NCI-H1105 (cell line): ENCODE measurements at places on chromosomes 5 and 9.

GRCh38 chr5:135058331-135058732 lies 24.3 kb upstream of the PITX1 start:
- DNase-seq = no peak

- no peak for DNase-seq
These were observed 22.5 kb upstream of the ADAMTSL1 start for GRCh38 chr9:18451406-18451805.

GRCh38 chr5:89707891-89708290 lies 701.7 kb downstream of the CETN3 start:
- DNase-seq = no peak

- no peak for DNase-seq
These were observed 43.7 kb upstream of the APBA1 start for GRCh38 chr9:69715825-69716224.

GRCh38 chr9:113184539-113184938 lies 33.7 kb downstream of the SLC31A2 start:
- DNase-seq = no peak

DNA sequence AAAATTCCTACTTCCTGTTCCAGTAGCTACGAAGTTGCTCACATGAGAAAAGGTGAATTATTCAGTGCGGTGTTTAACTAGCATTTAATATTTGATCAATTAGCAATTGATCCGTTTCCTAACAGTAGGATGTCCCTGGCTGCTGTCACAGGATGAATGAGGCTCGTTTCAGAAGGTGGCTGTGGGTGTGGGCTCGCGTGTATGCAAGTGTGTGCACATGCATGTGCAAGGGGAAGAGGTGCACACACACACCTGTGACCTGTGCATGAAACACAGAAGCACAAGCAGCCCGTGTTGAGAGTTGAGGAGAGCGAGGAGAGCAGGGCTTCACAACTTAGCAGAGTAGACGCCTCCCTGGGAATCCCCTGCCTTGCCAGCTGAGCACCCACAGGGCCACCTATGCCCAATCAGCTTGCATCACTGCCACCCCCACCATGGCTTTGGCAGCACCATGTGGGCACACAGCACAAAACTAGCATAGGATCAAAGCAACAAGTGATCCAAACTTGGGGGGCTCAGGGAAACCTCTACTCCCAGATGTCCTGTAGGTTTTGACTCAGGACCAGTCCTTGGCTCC lies 107.2 kb downstream of the C5orf15 start:
- no peak for DNase-seq

- no peak for DNase-seq
These were observed 363.9 kb upstream of the MEF2C start for GRCh38 chr5:89246864-89247263.

GRCh38 chr5:123207081-123207537 lies 118.1 kb downstream of the PRDM6 start:
- DNase-seq = no peak
